ENCODE measurements at places on chromosomes 3 and 15. TPM values are rescaled to one million over a fixed set of nuclear protein-coding genes. Genes with fewer than 3 reads are reported as not detected.

The ACTC1 gene
- not detected for total RNA-seq

The ERICH6 gene
- total RNA-seq, result not detected

The IGSF10 gene
- total RNA-seq, result 0.15 TPM

The FAIM gene
- total RNA-seq, result 11.1 TPM
